ENCODE measurements at places on chromosomes 2 and 18.

- no peak for DNase-seq
These were observed 190.6 kb upstream of the SPRED2 start for GRCh38 chr2:65622951-65623535.

- no peak for DNase-seq
These were observed 48.8 kb downstream of the INHBB start for GRCh38 chr2:120394764-120395163.

DNA sequence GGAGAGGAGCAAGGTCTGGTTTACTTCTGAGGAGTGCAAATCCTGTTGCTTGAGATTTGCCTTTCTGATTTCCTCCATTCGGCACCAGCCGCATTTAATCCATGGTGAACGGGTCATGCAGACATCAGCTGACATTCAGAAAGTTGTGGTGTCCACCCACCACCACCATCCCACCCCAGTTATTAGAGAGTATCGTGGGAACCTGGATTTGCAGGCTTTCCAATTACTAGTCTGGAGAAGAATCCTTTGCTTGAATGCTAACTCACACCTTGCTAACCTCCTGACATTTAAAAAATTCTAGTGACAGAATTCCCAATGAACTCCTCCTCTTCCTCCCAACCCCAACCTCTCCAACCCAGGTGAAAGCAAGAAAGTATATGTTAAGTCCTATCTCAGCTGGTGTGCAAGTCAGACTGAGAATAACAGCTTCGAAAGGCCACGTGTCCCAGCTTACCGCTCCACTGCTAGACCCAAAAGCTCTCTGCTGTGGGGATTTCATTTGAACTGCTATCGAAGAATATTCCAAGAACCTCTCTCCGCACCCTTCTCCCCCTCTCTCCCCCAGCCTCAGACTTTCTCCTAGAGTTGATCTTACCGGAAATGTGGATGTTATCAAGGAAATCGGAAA is 17.7 kb downstream of the BCL11A start:
- no peak for DNase-seq

DNA sequence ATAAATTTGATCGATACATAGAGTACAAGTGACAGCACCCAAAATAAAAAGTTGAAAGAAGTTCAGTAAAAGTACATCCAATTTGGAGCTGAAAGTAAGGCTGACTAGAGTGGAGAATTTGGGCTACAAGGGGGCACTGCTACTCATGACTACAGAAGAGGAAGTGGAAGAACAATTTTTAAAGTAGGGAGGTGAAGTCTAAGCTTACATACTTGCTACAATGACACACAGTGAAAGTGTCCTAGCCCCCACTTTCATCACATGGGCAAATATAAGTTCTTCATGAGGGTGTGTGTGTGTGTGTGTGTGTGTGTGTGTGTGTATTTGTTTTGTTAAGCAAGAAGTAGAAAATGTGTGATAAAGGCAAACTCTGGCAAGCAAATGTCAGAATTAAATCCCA is 45.7 kb downstream of the MAP3K2 start:
- DNase-seq, result peak; percentile 48

- DNase-seq, result no peak
These were observed 39.1 kb upstream of the TEX51 start for GRCh38 chr2:126859631-126860030.

GRCh38 chr18:10296491-10296890 is 157.9 kb upstream of the APCDD1 start:
- no peak for DNase-seq

DNA sequence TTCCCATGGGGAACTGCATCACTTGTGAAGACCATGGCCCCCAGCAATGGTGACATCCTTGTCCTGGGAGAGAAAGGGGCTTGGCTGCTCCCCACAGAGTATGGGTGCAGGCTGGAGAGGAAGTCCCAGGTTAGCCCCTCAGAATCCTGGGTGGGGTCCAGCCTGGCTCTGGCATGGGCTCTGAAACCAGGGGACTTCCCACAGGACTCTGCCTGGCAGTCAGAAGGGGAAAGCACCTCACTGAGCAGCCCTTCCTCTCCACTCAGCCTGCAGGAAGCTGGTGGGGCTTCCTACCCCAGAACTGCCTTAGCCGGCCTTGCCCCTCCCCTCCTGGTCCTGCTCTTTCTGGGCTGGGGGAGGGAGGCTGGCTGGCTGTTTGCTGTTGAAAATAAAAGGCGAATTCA is 3.7 kb downstream of the NEURL3 start:
- DNase-seq, result no peak

DNA sequence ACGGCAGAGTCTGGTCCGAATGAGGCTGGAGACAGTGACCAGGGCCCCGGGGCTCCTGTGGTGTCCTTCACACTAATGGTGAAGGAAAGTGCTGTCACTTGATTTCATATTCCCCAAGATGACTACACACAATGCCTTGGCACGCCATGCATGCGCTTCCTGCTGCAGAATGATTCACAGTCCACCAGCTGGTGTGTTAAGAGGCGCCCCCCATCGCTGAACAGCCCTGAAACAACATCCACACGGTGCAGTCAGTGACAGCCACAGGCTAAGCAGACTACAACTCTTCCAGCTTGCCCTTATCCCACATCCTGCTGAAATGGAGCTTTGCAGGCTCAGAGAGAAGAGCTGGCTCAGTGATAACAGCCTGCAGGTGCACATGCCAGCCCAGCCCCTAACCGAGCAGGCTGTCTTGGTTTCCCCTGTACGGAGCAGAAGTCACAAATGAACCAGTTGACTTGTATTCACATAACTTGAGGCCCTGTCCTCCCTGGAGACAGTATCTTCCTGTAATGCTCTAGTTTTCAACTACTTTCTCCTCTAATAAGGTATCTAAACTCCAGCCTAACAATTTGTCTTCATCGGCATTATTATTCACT is 24.3 kb upstream of the CDH20 start:
- peak; percentile 1 for DNase-seq
